ENCODE measurements at places on chromosomes 7 and 10.
A peak's percentile ranks its signal among the peaks of the same experiment; 100 is the strongest.

DNA sequence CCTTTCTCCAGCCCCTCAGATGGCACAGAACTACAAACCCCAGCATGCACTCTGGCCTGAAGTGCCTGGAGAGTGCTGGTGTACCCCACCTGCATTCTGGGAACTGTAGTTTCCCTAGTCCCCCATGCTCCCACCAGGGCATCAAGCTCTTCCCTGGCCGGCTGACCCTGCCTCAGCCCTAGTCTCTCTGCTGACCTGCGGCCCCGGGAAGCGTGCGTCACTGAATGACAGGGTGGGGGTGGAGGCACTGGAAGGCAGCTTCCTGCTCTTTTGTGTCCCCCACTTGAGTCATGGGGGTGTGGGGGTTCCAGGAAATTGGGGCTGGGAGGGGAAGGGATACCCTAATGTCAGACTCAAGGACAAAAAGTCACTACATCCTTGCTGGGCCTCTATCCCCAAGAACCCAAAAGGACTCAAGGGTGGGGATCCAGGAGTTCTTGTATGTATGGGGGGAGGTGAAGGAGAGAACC, 2.1 kb downstream of the NOS3 start:
- no peak for DNase-seq

DNA sequence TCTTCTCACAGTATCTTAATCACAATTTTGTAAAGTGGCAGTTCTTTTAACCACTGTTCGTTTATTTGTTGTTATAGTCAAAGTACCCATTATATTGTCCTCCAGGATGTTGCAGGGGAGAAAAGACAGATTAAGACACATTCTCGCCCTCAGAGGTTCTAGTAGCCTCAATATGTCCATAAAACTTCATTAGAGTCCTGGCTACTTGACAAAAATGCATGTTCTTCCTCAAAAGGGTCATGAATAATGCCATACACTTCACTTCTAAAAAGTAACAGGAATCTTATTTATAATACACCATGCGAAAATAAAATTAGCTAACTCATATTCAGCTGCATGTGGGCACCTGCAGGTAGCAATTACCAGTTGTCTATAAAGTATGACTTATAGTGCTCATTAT, 109.3 kb upstream of the ANK3 start:
- DNase-seq, result no peak

GRCh38 chr10:95480901-95481491, 80.2 kb downstream of the SORBS1 start:
- no peak for DNase-seq

- no peak for DNase-seq
Observed at GRCh38 chr7:96495751-96496216, 173.9 kb upstream of the SLC25A13 start.

GRCh38 chr7:12257582-12257981, 46.5 kb downstream of the TMEM106B start:
- DNase-seq, result peak; percentile 72

- no peak for DNase-seq
Observed at GRCh38 chr10:12488626-12489025, 139.3 kb downstream of the CAMK1D start.

- DNase-seq, result no peak
Observed at GRCh38 chr7:81725812-81726127, 44.1 kb downstream of the HGF start.

- no peak for DNase-seq
Observed at GRCh38 chr7:16708511-16708910, 45.0 kb upstream of the TSPAN13 start.

GRCh38 chr10:80072584-80072983, 5.9 kb upstream of the TMEM254 start:
- DNase-seq, result no peak

- no peak for DNase-seq
Observed at GRCh38 chr10:5827841-5828240, 14.6 kb upstream of the GDI2 start.

- DNase-seq, result peak; percentile 37
Observed at GRCh38 chr7:44093102-44093641, 10.8 kb upstream of the POLM start.

All from natural killer cell treated with Interleukin-12 subunit alpha and Interleukin-12 subunit beta and Interleukin-15 and Interleukin-18, amount 100 ng/mL, for 72 hours (primary cell).